ENCODE measurements at places on chromosomes 1 and 21.

- peak; percentile 37 for DNase-seq
Observed at GRCh38 chr1:223363057-223363855, 720 bp downstream of the SUSD4 start.

DNA sequence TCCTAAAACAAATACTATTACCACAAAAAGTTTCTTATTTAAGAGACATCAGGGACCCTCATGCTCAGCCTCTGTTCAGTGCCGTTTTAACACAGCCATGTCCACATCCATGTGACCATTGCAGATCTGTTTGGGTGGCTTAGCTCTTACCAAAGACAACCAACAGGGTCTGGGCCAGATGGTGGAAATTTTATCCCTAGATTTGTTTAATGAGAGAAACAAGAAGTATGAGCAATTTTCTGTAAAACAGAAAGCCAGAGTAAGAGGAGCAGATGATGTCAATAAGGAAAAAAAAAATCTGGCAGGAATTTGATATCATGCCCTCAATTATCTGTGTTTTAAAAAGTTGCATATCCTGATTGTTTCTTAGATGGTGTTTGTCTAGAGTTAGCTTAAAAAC is 299.9 kb downstream of the TM2D1 start:
- DNase-seq = no peak

GRCh38 chr21:38742580-38743260 is 63.0 kb upstream of the ETS2 start:
- no peak for DNase-seq

DNA sequence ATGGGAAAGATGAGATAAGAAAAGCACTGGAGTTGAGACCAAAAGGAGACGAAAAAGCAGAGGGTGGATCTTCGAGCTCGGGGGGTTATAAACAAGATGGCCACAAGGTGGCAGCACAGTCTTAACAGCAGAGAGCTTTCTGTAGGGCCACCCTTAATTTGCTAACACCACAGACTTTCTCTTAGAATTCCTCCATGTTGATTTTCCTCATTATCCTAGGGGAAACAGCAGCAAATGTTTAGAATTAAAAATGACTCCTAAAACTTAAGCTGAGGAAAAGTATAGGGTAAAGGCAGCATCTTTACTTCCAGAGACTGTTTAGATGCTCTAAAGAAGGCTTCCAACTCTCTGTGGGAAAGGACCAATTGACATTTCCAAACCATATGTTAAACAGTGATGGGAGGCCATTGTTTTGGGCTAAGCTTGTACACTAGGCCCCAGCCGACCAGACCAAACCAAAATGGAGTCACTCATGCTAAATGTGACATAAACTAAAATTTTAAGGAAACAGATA is 2.5 kb upstream of the APOBEC4 start:
- DNase-seq = peak; percentile 83

GRCh38 chr21:45874716-45875415 is 106.7 kb upstream of the COL6A1 start:
- DNase-seq = no peak

Data from HEK293T (cell line).